ENCODE measurements at places on chromosomes 11 and 22.

GRCh38 chr11:101127197-101127698 lies 2.4 kb downstream of the PGR start:
- no peak for DNase-seq

- DNase-seq: no peak
These were observed 75.0 kb downstream of the CTTN start for GRCh38 chr11:70473186-70473872.

DNA sequence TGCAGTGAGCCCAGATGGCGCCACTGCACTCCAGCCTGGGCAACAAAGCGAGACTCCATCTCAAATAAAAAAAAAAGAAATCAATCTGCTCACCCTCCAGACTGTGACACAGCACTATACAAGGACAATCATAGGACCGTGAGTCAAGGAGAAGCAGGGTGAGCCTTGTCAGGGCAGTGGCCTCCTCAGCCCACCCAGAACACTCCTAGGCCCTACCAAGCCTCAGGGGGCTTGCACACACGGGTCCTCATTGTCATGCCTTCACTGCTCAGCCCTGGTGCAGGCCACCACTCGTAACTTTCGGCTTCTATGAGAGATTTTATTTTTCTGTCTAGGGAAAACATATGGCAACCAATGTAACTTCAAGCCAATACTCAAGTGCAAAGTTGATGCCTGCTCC lies 35.8 kb downstream of the DGCR2 start:
- no peak for DNase-seq

DNA sequence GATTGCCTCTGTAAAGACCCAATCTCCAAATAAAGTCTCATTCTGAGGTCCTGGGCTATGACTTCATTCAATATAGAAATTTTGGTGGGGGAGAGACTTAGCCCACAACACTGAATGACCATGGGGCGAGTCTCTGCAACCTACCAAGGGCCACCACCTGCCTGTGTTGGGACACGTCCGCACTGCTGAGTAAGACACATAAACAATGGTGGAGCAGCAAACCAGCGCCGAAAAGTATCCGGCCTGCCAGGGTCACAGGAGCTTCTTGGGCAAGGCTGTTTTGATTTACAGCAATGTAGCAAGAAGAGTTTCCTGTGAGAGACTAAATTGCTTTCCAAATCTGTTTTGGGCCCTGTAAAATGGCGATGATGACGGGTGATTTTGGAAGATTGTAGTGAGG lies 122.3 kb downstream of the SHANK2 start:
- no peak for DNase-seq

- no peak for DNase-seq
These were observed 112.9 kb downstream of the SPON1 start for GRCh38 chr11:14075118-14076078.

DNA sequence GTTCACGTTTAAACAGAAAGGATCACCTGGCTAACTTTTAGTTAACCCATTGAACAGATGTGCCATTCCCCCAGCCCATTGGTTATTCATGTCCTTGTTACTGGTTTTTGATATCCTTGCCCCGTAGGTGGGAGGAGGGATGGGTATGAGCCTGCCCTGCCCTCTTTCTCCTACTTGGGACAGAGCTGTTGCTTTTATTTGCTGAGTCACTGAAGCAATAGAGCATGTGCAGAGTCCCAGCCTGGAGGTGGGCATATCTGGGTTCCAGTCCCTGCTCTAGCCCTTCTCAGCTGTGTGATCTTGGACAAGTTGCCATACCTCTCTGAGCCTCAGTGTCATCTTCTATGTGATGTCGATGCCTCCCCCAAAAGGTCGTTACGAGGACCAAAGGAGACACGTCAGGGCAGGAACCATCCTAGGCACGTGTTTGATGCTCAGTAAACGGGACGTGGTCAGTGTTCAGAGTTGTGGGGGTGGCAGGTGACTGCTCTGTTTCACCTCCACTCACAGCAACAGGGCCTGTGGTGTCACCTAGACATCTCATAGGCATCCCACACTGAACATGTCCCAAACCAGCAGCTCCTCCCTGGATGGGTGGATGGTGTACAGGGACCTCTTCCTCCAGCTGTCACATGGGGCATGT lies 61.0 kb downstream of the BMAL1 start:
- DNase-seq: no peak

DNA sequence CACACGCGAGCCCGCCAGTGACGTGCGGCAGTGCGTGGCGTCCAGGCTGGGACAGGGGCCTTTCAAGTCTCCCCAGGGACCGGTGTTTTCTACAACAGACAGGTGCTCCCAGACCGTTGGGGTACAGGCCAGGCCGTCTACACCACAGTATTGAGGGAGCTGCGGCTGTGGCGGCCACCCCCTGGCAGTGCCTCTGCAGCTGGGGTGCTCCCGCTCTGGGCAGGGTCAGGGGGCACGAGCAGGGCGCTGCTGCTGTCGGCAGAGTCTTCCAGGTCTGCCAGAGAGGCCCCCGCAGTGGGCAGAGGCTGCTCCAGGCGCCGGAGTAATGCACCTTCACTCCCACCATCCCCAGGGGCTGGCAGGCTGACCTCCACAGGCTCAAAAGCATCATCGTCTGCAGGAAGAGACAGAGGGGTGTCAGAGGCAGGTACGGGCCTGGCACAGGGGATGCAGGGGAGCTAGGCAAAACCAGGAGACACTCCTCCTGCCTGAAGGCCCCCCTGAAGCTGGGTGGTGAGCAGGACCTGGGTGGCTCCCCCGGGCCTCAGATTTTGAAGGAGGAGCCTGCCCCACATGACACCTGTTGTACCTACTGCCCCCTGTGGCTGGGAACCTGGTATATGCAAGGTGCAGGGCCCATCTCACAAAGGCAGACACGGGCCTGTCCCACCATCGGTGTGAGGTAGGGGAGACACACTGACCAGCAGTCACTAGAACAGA lies 83.3 kb downstream of the DGCR2 start:
- DNase-seq: no peak

GRCh38 chr11:59151761-59152160 lies 9.1 kb downstream of the FAM111A start:
- DNase-seq: no peak

- no peak for DNase-seq
These were observed 30.0 kb upstream of the FAR1 start for GRCh38 chr11:13638422-13638821.

GRCh38 chr11:70429724-70430521 lies 31.6 kb downstream of the CTTN start:
- no peak for DNase-seq

- DNase-seq: no peak
These were observed 34.7 kb upstream of the WNT7B start for GRCh38 chr22:46011627-46012181.

- DNase-seq: no peak
These were observed 73.3 kb downstream of the PARVB start for GRCh38 chr22:44097263-44098020.

GRCh38 chr22:35561796-35562526 lies 21.3 kb downstream of the RASD2 start:
- DNase-seq: no peak

- DNase-seq: no peak
These were observed 88.8 kb downstream of the PIWIL4 start for GRCh38 chr11:94655956-94656355.

DNA sequence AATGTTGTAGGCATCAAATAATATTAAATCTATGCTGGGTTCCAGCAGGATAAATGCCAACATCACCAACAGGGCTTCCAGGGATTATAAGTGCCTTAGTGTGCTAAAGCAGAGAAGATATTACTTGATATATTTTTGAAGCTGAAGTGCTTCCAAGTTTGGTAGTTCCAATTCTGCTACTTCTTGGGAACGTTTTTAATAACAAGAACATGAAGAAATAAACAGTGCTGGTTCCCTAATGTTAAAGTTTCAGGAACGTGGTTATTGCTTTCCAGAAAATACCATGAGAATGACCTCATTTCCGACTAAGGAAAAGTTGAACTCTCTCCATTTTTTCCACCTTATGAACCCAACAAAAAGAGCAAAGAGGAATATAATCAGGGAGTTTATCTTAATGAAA lies 4.6 kb upstream of the RNF185 start:
- DNase-seq: no peak

DNA sequence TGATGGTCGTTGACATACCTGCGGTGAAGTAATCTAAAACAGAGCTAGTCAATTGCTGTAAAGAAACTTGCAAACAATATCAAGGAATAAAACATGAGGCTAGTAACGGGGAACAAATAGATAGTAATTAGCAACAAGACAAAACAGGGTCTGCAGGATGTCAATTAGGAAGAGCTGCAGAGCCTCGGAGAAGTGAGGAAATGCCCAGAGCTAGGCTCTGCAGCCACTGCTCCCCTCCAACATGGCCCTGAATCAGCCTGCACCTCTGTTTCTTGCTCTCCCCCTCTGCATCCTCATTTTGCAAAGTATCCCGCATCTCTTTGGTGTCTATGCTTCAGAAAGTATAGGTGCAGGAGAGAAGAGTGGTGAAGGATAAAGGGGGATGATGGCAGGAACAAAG lies 507.4 kb upstream of the FAT3 start:
- no peak for DNase-seq

- DNase-seq: no peak
These were observed 7.8 kb downstream of the RPS6KA4 start for GRCh38 chr11:64366751-64367150.

DNA sequence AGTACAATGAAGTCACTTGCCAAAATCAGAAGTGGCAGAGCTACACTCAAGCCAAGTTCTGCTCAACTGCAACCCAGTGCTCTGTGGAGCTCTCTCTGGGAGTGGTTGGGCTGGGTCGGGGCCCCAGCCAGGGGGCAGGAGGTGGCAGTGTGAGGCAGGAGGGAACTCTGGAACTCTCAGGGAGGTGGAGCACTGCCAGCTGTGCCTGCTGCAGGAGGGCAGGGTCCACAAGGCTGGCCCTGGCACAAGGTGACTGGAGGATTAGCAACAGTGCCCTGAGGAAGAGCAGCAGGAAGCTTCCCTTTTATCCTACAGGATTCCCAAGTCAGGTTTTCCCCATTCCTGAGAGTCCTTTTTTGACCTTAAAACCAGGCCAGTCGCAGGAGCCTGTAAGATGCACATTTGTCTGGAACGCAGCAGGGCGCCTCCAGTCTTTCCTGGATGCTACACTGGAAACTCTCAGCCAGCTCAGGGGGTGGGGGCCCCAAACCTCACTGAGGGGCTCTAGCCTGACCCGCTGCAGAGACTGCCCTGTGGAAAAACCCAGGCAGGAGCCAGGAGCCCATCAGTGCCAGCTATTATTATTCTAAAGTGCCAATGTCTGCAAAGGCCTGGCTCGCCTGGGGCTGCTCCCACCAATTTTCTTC lies 31.8 kb downstream of the DKK3 start:
- no peak for DNase-seq
